Activated CD4-positive, alpha-beta T cell treated with anti-CD3 and anti-CD28 coated beads for 48 hours (primary cell): ENCODE measurements at places on chromosomes 2 and 18.

DNA sequence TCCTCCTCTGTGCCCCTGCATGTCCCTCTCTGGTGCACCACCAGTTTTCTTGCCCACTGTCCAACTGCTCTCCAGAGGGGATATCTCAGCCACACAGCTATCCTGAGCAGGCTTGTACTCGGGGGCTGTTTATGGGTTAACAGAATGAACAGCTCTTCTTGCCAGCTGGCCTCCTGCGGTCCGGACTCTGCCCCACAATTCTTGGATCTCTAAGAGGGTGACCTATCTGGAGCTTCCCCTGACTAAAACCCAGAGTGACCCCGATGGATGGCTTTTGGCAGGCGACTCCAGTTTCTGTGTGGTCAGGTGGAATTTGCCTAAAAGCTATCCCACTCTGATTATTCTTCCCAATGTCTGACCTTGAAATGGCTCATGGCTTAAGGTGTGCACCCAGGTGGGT, 9.1 kb downstream of the SOWAHC start:
- DNase-seq, result no peak

DNA sequence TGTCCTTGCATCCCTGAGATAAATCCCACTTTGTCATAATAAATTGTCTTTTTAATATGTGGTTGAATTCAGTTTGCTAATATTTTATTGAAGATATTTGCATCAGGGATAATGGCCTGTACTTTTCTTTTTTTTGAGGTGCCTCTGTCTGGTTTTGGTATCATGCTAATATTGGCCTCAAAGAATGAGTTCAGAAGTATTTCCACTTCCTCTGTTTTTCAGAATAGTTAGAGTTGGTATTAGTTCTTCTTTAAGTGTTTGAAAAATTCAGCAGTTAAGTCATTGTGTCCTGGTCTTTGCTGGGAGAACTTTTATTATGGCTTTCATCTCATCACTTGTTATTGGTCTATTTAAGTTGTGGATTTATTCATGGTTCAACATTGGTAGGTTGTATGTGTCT, 464.1 kb upstream of the CRIM1 start:
- DNase-seq, result no peak

DNA sequence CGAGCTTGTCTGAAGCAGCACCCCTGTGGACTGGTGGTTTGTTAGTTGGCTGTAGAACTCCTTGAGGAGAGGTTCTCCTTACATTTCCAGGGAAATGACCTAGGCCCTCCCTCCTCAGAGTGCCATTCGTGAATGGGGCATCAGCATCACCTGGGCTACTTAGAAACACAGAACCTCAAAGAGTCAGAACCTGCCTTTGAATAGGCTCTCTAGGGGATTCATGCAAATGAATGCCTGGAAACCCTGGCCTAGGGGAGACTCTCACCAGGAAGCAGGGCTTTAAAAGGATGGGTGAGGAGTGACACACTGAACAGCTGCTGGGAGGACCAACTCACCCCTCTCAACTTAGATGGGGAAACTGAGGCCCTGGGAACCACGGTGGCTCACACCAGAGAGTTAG, 2.1 kb upstream of the MOCOS start:
- DNase-seq, result no peak

- no peak for DNase-seq
Measured at GRCh38 chr18:8607776-8608742, 1.2 kb upstream of the RAB12 start.

GRCh38 chr2:12543978-12544558, 172.7 kb upstream of the TRIB2 start:
- no peak for DNase-seq

- DNase-seq, result no peak
Measured at GRCh38 chr18:23155537-23155936, 20.3 kb downstream of the CABLES1 start.

DNA sequence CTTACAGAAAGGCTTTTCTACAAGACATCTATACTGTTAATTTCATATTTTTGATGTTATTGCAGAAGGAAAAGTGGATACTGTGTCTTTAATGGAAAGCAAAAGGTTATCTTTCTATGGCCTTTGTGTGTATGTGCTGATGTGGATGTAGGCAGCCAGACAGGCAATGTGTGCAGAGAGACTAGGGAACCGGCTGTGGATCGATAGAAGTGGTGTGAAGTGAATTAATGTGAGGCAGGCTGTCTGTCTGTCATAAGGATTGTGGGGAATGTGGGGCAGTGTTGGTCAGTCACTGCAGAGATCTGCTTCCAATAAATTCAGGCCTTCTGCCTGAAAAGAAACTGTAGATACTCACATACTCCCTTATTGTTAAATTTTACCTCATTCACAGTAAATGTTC, 156.7 kb downstream of the WDR7 start:
- no peak for DNase-seq
